Pericardium fibroblast (primary cell): ENCODE measurements at places on chromosomes 7 and 10. TPM values are rescaled to one million over a fixed set of nuclear protein-coding genes. Genes with fewer than 3 reads are reported as not detected.

Gene PLCE1
- 3.6 and 6.0 TPM in 2 replicates for total RNA-seq

Gene ZCWPW1
- 0.58 and 2.4 TPM in 2 replicates for total RNA-seq

Gene CPEB3
- total RNA-seq, result 0.68 and 0.82 TPM in 2 replicates

Gene CPA2
- not detected in 2 replicates for total RNA-seq

Gene CCAR1
- 17.4 and 31.2 TPM in 2 replicates for total RNA-seq

Gene NKX1-2
- total RNA-seq, result not detected in 2 replicates

Gene GJD4
- total RNA-seq, result not detected in 2 replicates

Gene NPY4R2
- total RNA-seq, result 0.47 TPM in 1 of 2 replicates, not detected in the other

Gene TMEM139
- not detected in 2 replicates for total RNA-seq

Gene TRIM4
- 30.2 and 40.9 TPM in 2 replicates for total RNA-seq

Gene NME8
- total RNA-seq, result not detected in 2 replicates

Gene H2BK1
- not detected in 2 replicates for total RNA-seq

Gene TBATA
- not detected in 2 replicates for total RNA-seq

Gene PANK1
- 4.4 and 10.6 TPM in 2 replicates for total RNA-seq

Gene KNDC1
- 0.51 and 1.2 TPM in 2 replicates for total RNA-seq

Gene OR2A5
- total RNA-seq, result not detected in 2 replicates

Gene MLXIPL
- 0.34 TPM in 1 of 2 replicates, not detected in the other for total RNA-seq

Gene GLUD1
- total RNA-seq, result 125 and 152 TPM in 2 replicates

Gene CPA4
- total RNA-seq, result 18.0 and 49.9 TPM in 2 replicates

Gene ACSL5
- total RNA-seq, result 4.3 and 6.5 TPM in 2 replicates

Gene NKX2-3
- 2.1 TPM in 1 of 2 replicates, not detected in the other for total RNA-seq

Gene PRLHR
- total RNA-seq, result not detected in 2 replicates

Gene ASB15
- total RNA-seq, result not detected in 2 replicates
